ENCODE measurements at places on chromosomes 3 and 15.

GRCh38 chr3:116886202-116886893 is 176.8 kb downstream of the TUSC7 start:
- DNase-seq: no peak

DNA sequence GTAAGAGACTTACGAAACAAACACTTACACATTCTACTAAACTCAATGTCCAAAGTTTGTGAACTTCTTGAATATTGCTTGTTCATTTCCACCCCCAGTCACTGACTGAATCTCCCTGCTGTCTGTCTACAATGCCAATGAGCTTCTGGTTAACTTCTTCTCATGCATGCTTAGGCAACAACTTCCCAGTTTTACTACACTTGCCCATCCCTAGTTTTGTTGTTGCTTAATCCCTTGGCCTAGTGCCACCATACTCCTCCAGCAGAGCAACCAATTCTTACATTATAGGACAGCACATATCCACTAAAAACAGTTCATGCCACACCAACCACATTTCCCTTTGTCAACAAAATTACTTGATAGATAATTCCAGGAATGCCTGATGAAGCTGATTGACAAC is 40.9 kb upstream of the CCR2 start:
- peak; percentile 7 for DNase-seq

DNA sequence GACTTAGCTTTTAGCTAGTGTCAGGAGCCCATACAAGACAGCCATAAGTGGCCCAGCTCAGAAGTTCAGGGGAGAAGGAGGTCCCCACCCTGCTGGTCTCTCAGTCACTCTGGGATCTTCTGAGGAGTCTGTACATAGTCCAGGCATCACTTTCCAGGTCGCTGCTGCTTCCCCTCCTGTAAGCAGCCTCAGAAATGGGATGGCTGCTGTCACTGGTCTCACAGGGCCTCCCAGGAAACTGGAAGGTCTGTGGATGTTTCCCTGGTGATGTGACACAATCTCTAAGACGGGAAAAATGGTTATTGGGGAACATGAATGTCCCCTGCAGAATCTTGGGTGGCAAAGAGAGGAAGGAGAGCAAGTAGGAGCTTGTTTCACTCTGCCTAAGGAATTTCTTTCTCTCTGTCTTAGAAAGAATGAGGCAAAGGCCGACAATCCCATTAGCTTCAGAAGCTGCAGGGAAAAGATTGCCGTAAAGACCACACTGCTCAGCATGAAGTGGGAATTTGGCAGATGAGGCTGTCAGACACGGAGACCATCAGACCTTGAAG is 43.2 kb upstream of the TNFAIP8L3 start:
- no peak for DNase-seq

DNA sequence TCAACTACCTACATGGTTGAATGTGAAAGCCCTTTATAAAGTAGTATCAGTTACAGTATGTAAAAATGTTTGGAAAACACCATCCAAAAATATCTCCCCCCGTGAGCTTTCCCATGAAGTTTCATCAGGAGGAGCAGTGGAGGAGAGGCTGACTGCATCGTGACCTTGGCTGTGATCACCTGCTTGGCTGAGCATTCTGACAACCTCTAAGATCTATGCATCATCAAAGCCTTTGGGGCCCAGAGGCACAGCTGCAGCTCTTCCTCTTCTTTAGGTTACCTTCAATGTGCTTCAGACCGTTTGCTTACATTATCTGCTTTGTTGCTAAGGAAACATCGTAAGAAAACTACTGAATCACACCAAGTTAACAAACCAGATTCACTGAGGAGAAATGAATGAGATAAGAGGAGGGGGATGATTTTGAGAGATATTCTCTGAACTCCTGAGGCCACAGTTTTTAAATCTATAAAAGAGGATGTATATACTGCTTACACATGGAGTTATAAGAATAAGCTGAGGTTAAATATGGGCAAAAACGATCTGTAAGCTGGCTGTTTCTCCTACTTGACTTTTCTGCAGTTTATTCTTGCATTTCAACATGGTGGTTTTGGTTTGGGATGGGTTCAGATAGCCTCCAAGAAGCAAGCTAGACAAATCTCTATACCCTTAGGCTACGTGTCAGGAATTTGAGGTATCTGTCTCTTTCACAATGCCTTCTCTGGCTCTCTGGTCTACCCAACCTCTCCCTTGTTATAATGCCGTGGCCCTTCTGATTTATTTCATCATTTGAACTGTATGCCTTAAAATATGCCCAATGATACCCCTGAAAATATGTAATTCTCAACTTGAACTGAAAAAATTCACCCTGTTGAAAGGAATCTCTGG is 4.0 kb downstream of the GCSAM start:
- no peak for DNase-seq

DNA sequence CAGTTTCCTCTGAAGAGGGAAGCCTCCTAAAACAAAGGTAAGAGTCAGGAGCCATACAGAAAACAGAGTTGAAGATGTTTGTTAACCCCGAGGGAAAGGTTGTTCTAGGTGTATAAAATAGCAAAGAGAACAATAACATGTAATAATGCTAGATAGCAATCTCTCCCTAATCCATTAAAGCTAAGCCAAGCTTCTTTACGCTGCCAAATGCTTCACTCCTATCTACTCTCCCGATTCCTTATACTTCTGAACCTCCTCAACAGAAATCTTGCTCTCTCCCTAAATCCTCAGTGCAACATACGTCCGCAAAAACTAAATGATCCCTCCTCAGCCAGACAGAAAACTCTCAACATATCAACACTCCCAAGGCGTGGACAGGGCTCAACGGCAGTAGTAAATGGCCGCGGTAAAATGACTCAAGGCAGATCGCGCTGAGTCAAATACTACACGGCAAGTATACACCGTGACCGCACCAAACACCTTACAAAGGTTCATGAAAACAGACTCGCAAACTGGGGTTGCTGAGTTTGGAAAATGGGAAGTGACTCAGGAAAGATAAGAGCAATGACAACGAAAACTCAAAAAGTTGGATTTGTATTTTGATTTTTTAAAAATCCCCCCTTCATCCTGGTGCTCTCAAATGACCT is 682 bp downstream of the CLDND1 start:
- peak; percentile 81 for DNase-seq

DNA sequence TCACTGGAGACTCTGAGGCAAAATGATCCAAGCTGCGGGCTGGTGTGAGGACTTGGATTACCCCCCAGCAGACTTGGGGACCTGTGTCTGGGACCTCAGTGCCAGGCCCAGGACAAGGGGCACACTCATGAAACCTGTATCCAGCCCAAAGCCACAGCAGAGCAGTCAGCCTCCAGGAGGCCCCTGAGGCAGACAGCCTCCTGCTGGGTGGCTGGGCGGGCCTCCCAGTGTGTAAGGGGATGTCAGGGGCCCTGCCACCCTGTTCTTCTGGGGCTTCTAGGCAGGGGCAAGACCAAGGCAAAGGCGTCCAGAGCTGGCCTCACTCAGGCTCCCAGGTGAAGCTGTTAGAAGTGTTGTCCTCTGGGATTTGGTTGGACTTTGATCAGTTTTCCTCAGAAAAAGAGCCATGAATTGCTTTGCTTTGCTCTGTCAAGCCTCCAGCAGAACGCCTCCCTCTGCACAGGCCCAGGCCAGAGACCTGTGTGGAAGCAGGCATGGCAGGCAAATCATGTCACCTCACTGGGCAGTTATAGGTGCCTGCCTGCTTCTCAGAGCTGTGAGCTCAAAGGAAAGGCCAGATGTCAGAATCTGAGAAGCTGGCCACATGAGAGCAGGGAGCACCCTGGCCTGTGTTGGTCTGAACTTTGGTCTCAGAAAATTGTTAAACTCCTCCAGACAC is 77.4 kb downstream of the SMAD6 start:
- DNase-seq: no peak

DNA sequence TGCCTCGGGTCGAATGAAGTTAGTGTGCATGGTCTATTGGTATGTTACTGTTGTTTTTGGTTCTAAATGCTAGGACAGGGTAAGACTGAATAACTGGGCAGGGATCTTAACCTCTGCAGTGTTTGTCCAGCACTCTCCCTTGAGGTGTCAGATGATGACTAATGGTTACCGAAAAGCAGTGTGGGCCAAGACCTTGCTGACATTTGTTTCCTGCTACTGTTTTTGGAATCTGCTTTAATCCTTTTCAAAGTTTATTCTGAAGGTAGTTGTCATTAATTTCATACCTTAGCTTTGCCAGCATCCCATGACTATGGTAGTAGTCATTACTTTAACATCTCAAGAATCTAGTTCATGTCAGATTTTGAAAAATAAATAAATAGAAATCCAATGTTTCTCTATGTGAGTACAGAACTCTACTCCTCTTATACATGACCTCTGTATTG is 117.0 kb downstream of the P3H2 start:
- DNase-seq: no peak

DNA sequence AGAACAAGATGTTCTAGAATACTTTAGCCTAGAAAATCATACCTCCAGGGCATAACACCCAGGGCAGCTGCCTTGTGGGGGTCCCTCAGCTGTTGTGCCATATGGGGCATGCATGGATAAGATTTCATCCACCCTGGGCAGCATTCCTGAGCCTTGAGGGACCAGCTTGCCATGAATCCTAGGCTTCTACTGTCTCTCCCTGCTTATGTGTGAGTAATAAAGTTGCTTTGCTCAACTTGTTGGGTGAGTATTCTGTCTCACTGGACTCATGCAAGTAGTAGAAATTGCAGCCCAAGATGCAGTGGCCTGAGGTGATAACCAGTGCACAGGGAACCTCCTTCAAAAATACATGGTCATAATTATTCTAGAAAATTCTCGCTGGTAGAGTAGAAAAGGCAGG is 52.1 kb upstream of the EPHB1 start:
- no peak for DNase-seq

DNA sequence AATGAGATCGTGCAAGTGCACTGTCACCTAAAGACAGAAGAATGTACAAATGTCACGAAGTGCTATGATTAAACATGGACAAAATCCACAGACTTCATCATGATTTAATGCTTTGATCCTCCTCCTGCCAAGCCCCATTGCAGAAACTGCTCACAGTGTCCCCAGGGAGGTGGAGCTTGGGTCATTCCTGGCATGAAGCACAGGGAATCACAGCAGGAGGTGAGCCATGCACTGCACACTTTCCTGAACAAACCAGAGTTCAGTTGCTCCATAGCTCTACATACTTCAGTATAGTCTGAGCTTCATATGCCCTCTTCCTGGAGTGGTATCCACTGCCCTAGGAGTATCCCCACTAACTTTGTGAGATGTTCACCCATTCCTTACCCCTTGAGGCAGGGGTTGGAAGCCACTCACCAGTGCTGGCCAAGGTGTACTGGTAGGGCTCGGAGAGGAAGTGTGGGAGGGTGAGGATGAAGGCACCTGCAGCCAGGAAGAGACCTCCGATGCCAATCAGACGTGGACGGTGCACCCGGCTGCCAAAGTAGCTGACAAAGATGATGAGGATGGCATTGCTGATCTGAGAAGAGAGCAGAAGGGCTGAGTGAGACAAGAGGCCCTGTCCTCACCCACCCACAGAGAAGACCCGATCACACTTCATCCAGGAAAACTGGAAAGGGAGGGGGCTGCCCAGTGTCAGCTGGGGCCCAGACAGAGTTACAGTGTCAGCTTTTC is 56.3 kb downstream of the SLCO2A1 start:
- DNase-seq: no peak

DNA sequence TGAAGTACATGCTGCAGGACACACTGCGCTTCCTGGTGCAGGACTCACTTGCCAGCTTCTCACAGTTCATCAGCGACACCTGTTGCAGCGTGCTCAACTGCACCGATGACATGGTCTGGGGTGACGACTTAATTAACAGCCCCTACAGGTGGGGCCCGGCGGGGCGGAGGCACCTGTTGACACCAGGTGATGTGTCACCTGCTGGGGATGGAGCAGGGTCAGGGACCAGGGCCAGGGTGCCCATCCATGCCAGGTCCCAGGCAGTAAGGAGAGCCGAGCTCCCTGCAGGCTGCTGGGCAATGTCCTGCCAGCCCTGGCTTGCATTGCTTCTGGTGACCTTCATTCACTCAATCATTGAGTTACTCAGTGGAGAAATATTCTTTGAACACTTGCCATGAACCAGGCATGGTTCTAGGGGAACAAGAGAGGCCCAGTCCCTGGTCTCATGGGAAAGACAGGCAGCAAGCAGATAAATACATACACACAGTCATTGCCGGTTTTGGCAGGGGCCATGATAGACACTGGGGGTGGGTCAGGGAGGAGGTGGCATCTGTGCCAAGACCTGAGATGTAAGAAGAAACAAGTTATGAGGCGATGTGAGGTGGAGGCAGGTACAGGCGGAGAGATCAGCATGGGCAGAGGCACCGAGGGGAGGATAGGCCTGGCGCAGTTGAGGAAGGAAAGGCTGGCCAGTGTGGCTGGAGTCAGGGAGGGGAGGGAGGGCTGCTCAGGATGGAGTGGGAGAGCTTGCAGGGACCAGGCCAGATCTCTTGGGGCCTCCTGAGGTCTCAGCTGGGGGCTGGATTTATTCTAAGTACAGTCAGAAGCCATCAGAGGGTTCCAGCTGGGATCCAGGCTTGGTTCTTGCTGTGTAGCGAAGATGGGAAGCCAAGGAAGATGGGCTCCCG is 30.8 kb downstream of the DNAH1 start:
- no peak for DNase-seq

DNA sequence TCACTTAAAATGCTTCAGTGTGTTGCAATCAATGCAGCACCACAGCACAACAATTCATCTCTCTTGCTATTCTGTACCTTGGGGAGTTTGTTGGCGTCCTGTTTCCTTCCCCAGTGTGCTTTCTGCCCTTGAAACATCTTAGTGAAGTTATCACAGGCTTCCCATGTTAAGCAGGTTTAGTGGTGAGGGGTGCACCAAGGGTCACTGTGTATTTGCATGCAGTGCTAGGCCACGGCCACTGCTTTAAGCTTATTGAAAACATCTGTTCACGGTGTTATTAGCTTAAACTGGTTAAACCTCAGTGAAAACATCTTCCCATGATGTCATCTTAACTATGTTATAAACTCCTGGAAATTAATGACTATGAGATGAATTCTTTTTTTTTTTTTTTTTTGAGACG is 217.3 kb upstream of the GOLIM4 start:
- DNase-seq: no peak

DNA sequence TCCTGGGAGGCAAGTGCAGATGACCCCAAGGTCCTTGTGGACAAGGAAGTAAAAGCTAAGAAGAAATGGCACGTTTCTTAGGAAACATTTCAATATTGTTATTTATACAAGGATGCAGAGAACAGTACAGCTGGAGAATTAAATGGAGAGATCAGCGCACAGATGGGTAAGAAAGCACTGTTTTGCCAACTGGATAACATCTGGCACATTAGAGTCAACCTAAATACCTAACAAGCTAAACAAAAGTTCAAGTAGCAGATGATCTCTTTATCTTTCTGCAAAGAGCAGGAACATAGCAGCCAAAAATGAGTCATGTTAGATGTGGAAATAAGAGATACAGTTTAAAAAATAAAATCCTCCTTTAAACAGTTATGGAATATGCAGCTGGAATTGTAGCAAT is 15.7 kb upstream of the DPPA4 start:
- DNase-seq: no peak

GRCh38 chr3:17577796-17578520 is 164.5 kb downstream of the TBC1D5 start:
- no peak for DNase-seq

GRCh38 chr3:44561076-44561475 is 6.1 kb downstream of the ZKSCAN7 start:
- no peak for DNase-seq

GRCh38 chr15:66187271-66187670 is 66.3 kb downstream of the MEGF11 start:
- no peak for DNase-seq
